Putamen (tissue), 1 donor: ENCODE measurements at places on chromosomes 2 and 18.

GRCh38 chr2:168207851-168208250 is 39.5 kb downstream of the STK39 start:
- no peak for DNase-seq

DNA sequence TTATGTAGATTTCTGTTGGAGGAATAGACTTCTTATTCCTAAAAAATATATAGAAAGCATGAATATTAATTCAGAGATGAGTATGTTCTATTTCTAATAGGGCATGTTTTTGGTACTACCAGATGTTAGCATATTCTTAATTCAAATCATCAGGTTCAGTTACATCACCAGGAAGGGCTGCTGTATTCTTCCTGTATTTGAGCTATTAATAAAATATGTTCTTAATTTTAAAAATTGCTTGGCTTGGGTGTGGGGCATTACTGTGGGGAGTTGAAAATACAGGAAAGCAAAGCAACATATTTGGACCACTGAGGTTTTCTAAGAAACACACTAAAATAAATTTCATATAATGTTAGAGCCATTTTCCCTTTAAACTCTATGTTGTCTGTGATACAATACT is 343.0 kb downstream of the EPHA4 start:
- no peak for DNase-seq

GRCh38 chr2:169736902-169737301 is 3.3 kb downstream of the KLHL23 start:
- no peak for DNase-seq

- DNase-seq, result no peak
Measured at GRCh38 chr2:27154488-27154887, 5.7 kb downstream of the TCF23 start.

DNA sequence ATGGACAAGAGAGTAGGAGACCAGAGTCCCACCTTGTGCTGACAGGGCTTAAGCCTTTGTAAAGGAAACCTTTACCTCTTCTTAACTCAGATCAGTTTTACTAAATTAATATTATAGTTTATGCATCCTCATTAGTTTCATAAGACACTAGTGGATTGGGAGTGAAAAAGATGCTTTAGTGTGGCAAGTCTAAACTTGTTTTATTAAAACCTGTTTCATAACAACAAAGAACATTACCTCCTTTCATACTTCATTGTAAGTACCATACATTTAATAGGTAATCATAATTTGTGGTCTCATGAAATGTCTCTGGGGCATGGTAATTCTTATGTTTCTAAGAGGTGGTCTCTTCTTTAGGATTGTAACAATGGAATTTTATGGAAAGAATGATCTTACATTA is 63.4 kb downstream of the PIKFYVE start:
- no peak for DNase-seq

- no peak for DNase-seq
Measured at GRCh38 chr2:119378566-119378965, 11.8 kb downstream of the DBI start.

- DNase-seq, result no peak
Measured at GRCh38 chr2:216970359-216970915, 110.6 kb upstream of the TNP1 start.

DNA sequence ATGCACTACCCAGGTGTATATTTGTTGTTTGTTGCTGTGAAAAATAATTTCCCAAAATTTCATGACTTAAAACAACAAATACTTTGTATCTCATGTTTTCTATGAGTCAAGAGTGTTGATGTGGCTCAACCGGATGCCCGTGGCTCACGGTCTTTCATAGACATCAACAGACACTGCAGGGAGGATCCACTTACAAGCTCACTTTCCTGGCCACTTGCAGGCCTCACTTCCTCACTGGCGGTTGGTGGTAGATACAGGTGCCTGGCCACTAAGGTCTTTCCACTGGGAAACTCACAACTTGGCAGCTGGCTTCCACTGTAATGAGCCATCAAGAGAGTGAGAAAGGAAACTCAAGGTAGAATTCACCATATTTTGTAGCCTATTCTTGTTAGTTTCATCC is 662.9 kb downstream of the IRS1 start:
- no peak for DNase-seq

DNA sequence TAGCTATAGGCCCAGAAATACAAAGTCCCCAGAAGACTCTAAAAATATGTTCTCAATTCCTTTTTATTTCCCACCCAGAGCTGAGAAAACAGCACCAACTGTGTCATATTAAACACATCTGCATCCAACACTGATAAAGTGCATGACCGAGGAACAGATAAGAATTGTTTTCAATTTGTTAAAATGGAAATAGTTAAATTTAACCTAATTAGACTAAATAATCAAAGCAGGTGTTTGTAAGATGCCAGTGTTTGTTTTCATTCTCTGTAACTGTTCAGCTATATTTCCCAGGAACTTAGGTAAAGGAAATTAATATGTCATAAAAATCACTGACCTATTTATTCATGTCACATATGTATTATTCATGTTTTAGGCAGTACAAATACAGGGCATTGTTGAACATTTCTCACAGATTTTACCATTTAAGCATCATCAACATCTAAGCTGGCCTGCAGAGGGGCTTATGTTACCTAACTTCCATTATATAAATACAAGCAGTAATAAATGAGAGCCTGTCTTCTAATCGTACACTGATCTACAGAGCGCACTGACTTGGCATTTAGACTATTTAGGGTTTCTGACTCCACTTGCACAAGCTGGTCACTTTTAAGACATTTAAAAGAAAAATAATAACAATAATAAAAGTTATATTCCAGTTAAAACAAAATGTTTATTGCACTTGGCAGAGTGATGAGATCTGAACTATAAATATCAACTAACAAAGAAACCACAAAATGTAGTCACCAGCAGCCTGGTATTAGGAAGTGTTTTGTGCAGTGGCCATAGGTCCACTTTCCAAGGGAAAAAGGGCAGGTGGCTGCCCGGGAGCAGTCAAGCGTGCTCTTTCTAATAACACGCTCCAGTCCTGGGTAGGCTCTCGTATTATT is 86.6 kb upstream of the ZFP36L2 start:
- no peak for DNase-seq

GRCh38 chr2:102425441-102426132 is 2.6 kb downstream of the IL18RAP start:
- DNase-seq, result no peak

DNA sequence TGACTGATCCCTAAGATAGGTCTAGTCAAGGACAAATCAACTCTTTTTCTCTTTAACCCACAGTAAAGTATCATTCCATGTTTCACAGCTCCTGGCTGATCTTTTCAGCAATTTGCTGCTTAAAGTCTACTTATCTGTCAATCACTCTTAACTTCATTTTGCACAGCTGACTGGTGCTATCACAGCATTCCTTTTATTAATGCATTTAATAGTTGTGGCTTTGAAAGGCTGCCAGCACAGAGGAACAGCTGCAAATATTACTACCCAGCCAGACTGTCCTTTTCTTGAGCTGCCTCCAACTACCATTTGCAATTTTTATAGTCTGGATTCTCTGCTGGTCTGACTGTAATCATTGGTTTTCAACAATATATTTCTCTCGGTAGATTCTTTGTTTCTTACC is 303.5 kb downstream of the STK39 start:
- no peak for DNase-seq

DNA sequence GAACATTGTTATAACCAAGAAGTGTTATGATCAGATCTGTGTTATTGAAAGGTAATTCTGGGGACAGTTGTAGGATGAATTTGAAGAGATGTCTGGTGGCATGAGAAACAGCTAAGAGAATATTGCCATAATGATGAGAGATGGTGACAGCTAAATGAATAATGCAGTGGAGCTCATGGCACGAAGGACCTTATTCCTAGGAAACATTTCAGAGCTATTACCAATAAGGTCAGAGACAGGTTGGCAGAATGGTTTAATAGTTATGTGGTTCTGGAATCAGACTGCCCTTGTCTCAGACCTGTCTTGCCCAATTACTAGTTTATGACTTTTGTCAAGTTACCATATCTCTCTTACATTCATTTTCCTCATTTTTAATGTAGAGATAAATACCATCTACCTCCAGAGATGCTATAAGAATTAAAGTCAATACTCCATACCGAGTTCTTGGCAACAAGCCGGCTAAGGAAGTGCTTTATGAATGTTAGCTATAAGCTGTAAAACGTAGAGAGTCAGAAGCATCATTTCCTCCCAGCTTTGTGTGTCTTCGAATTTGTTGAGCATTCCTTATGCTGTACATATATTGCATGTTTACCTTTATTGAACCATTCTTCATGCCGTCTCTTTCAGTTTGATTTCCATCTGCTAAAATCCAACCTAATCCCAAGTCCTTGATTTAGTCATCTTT is 73.6 kb upstream of the COL5A2 start:
- no peak for DNase-seq

GRCh38 chr2:141522048-141522447 is 608.8 kb downstream of the LRP1B start:
- DNase-seq, result no peak

DNA sequence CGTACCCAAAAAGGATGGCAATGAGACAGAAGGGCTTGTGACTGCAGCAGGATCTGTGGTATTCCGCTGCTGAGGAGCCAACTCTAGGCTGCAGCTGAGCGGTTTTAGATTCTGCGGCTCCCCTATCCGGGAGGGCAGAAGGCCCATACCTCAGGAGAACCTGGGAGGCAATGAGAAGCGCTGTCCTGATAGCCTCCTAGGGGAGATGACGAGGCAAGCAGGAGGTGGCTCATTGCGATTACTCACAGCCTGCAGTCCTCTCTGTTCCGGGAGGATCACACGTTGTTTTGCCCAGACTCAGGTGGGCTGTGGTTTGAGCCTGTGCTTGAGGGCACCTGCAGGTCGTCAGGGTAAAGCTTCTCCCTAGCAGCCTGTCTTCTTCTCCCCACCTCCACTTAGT is 65.1 kb downstream of the COA5 start:
- DNase-seq, result no peak

GRCh38 chr2:29808321-29808720 is 113.1 kb downstream of the ALK start:
- no peak for DNase-seq

DNA sequence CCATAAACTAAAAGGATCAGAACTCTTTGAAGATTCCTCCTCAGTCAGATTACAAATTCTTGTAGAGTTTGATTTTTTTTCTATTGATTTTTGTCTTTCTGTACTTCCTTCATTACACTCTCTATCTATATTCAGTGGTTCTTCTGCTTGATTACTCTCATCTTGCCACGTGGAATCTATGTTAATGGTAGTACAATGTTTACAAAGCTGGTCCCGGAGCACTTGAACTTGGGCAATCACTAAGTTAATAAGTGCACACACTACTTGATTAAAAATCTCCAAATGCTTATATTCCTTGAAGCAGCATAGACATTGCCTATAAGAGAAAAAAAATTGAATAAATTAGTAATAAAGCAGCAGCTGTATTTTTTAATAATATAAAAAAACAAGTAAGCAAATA is 65.1 kb downstream of the USP34 start:
- no peak for DNase-seq

DNA sequence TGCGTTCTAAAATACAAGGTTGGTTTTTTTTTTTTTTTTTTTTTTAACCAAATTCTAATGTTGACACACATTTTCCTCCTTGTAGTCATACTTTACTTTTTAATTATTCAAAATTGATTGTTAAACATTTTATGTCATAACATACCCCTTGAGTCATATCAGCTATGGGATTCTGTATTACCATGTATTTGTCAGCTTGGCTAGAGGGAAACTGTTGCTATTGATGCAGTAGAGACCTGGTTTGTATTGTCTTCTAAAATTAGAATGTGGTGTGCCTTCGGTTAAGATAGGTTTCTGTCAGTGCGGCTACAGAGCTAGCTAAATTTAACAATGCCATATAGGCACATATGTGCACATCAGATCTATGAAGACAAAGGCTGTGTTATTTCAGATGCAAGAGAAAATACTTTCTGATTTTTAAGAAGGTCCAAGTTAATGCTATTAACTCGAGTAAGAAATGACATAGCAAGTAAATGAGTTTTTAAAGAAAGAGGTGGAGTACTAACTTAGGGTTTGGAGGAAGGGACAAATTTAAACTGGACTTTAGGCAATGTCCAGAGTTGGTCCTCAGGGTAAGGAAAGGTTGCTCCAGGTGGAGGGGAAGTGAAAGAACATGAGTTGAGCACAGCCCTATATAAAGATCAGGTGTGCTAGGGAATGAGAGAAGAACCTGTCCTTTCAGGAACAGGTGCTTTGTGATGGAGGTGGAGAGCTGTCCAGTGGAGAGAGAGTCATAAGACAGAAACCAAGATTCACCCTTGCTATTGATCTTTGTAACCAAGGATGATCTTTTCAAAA is 152.3 kb downstream of the PRPF40A start:
- DNase-seq, result no peak
